Left ventricle myocardium inferior (tissue), 1 donor: ENCODE measurements at places on chromosomes 4 and X. TPM values are rescaled to one million over a fixed set of nuclear protein-coding genes. Genes with fewer than 3 reads are reported as not detected.

DNA sequence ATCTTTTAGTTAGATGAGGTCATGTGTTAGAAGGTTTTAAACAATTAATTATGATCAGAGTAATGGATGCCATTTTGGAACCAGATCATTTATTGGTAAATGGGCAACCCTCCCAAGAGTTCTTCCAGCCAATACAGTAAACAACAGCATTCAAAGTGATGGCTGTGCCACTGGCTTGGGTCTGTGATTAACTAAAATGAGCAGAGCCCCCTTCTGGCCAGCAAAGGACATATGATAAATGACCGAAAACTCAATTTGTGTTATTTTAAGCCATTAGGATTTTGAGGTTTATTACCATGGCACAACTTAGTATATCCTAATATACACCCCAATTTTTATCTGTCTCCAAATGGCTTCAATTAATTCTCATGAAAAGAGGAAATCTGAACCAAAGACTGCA lies 90.8 kb upstream of the NPFFR2 start:
- no peak overlapping the region for H3K27ac ChIP-seq
- H3K27me3 ChIP-seq: no peaks in the 10 kb centered on the region
- H3K36me3 ChIP-seq: no peaks in the 10 kb centered on the region
- no peaks in the 10 kb centered on the region for H3K4me1 ChIP-seq
- H3K4me3 ChIP-seq: no peak overlapping the region
- DNase-seq: no peak

GRCh38 chrX:48761674-48762471 lies at the start of gene GLOD5:
TSS of gene GLOD5 (plus strand) at chrX:48761747. CDS start at chrX:48761791, 44 bp downstream.
- DNase-seq: no peak
- H3K27ac ChIP-seq: no peak within 1 kb of the TSS
- H3K36me3 ChIP-seq: no peaks in the 10 kb centered on the region
- H3K4me3 ChIP-seq: no peak within 1 kb of the TSS

Gene RASSF6
- total RNA-seq: not detected

DNA sequence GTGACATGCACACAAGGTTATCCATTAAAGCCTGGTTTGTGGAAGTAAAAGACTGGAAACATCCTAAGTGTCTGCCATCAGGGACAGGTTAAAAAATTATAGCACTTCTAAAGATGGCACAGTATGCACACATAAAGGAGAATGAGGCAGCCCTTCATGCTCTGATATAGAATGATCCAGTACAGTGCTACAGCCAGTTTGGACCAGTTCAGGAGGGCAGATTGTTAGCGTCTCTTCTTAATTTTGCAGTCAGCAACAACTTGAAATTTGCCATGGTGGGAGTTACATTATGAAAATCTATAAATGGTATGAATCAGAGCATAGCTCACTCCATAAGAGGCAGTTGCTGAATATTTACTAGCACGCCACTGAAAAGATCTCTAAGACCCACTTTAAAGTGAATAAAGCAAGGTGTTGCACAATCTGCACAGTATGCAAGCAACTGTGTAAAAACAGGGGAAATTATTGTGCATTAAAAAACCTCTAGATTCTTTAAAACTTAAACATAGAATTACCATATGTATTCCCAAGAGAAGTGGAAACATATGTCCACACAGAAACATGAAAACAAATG lies 20.3 kb upstream of the SOD3 start:
- no peak for DNase-seq
- no peak overlapping the region for H3K4me3 ChIP-seq
- no peaks in the 10 kb centered on the region for H3K4me1 ChIP-seq
- H3K36me3 ChIP-seq: no peaks in the 10 kb centered on the region

DNA sequence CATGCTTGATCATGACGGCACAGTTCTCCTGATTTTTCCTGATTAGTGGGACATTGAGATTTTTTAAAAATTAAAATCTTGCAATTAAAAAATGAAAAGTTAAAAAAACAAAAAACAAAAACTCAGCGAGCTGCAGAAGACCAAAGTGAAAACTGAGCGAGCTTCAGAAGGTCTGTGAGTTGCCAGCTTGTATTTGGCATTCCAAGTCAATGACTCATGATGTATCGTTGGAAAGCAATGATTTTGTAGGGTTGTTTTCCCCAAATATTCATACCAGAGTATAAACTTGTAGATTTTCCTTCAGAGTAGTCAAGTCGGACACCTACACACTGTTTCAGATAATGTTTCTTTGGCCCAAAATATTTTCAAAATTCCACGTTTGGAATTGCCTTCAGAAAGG lies 76.9 kb downstream of the LRRC66 start:
- no peaks in the 10 kb centered on the region for H3K36me3 ChIP-seq
- no peaks in the 10 kb centered on the region for H3K4me1 ChIP-seq
- no peak overlapping the region for H3K27ac ChIP-seq
- no peak overlapping the region for H3K4me3 ChIP-seq
- DNase-seq: no peak

DNA sequence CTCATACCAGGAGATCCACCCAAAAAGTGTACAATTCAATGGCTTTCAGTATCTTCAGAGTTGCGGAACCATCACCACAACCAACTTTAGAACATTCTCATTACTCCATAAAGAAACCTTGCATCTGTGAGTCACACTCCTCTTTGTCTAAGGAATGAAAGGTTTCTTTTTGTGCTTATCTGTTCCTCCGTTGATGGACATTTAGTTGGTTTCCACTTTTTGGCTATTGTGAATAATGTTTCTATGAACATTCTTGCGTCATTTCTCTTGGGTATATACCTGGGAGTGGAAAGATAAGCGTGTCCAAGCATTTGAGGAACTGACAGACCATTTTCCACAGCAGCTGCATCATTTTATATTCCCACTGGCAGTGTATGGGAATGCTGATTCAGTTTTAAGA lies 10.6 kb downstream of the FAM184B start:
- no peak for DNase-seq
- no peak overlapping the region for H3K4me3 ChIP-seq
- no peaks in the 10 kb centered on the region for H3K36me3 ChIP-seq
- H3K27me3 ChIP-seq: peaks cover 7% of the 10 kb centered on the region
- no peaks in the 10 kb centered on the region for H3K4me1 ChIP-seq

DNA sequence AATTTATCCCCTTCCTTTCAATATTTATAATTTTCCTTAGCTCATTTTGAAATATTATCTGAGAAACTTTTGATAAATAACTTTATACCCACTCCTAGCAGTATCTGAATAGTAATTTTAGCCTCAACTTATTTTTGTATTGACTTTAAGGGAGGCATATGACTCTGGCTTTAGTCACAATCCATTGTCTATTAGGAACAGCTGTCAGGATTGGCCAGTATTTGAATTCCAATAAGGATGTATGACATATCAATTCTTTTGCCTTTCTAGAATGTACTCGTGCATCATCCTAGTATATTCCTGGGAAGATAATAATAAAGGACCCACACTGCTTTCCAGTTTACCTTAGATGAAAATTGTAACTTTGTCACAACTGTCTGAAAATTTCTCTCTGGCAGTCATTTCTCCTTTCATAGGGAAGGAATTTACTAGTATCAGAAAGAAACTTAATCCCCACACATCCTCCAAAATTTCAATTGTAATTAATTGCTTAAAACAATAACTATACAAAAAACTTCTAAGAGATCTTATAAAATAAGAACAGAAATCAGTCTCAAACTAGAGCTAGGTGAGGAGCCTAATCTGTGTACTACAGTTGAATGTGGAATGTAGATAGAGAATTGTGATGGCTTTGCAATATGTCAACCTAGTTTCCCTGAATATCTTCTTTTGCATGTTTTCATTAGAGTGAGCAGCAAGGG lies 121.0 kb upstream of the EPHA5 start:
- no peaks in the 10 kb centered on the region for H3K27me3 ChIP-seq
- H3K4me1 ChIP-seq: no peaks in the 10 kb centered on the region
- no peak overlapping the region for H3K27ac ChIP-seq
- DNase-seq: no peak
- H3K4me3 ChIP-seq: no peak overlapping the region

GRCh38 chr4:182944484-182945213 lies 27.5 kb upstream of the DCTD start:
- DNase-seq: no peak

- no peaks in the 10 kb centered on the region for H3K4me1 ChIP-seq
- H3K36me3 ChIP-seq: no peaks in the 10 kb centered on the region
- H3K4me3 ChIP-seq: no peak overlapping the region
These were observed 970.4 kb downstream of the RPA4 start for GRCh38 chrX:97854086-97854485.

- H3K36me3 ChIP-seq: no peaks in the 10 kb centered on the region
- no peaks in the 10 kb centered on the region for H3K4me1 ChIP-seq
- no peak overlapping the region for H3K4me3 ChIP-seq
These were observed 52.9 kb downstream of the TRMT44 start for GRCh38 chr4:8493484-8493883.

DNA sequence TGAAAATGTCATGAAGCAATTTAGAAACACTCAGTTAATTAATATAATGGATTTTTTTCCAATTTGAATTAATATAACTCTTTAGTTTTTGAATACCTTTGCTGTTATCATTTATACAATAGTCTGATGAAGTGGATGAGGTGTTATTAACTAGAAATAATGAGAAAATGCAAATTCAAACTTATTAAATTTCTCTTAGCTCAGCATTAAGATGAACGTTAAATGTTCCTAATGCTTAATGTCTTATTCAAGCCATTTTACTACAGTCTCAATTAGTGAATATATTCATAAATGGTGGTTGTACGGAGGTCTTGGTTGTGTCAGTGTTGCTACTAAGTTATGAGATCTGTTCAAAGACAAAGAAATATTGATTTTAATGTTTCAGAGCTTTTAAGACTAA lies 186.3 kb downstream of the DTHD1 start:
- no peak for DNase-seq
- no peaks in the 10 kb centered on the region for H3K27me3 ChIP-seq
- no peaks in the 10 kb centered on the region for H3K36me3 ChIP-seq
- H3K27ac ChIP-seq: no peak overlapping the region
- no peak overlapping the region for H3K4me3 ChIP-seq
- H3K4me1 ChIP-seq: no peaks in the 10 kb centered on the region

DNA sequence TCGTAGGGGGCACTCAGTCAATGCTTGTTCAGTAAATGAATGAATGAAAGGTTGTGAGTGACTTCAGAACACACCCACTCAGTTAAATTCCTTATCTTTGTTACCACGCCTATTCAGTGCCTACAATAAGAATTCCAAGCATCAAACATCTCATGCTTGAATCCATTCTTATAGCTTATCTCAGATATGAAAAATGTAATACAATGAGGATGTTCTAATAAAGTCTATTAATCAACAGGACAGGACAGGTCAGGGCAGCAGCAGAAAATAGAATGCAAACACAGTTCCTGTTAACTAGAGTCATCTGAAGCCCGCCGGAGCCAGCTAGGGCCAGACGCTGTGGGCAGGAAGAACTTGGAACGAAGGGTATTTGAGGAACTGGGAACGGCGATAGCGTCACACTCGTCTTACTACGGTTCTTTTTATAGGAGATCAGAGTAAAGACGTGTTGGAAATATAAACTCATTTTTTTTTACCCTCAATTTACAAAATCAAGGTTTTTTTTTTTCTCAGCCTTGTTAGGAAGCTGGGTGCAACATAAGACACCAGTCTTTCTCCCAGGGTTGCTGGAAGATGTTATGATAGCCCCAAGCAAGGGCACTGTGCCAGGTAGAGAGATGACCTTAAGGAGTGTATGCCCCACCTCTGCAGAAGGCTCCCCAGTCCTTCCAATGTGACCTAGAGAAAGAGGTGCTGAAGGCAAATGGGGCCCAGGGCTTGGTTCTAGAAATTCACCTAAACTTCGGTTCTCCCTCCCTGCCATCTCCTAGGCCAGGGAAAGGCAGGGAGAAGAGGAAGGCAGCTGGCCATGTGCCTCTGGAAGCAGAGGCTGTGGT lies 48.3 kb downstream of the SEL1L3 start:
- no peaks in the 10 kb centered on the region for H3K36me3 ChIP-seq
- no peak overlapping the region for H3K27ac ChIP-seq
- peak; percentile 23 for DNase-seq
- H3K4me3 ChIP-seq: no peak overlapping the region
- H3K4me1 ChIP-seq: peaks cover 20% of the 10 kb centered on the region

DNA sequence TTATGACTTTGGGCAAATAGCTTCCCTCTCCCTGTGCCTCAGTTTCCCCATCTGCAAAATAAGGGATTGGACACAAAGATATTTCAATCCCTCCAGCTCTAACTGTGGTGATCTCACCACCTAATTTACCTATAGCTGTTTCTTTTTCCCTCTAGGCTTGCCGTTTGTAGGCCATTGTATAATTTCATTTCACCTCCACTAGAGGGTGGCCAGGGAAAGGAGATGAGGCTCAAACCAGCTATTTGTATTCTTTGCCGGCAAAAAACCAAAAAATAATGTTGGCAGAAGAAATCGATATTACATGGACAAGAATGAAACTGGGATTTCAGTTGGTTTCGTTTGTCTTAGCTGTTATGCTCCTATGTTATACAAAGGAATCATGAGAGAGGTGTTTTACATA lies 36.1 kb upstream of the DOCK11 start:
- H3K27me3 ChIP-seq: no peaks in the 10 kb centered on the region
- DNase-seq: no peak
- no peak overlapping the region for H3K4me3 ChIP-seq
- H3K27ac ChIP-seq: no peak overlapping the region
- H3K4me1 ChIP-seq: no peaks in the 10 kb centered on the region

- peaks cover 4% of the 10 kb centered on the region for H3K4me1 ChIP-seq
- H3K36me3 ChIP-seq: no peaks in the 10 kb centered on the region
- H3K4me3 ChIP-seq: no peak overlapping the region
- H3K27me3 ChIP-seq: no peaks in the 10 kb centered on the region
- H3K27ac ChIP-seq: no peak overlapping the region
These were observed 33.3 kb upstream of the VCX2 start for GRCh38 chrX:8204169-8204935.

DNA sequence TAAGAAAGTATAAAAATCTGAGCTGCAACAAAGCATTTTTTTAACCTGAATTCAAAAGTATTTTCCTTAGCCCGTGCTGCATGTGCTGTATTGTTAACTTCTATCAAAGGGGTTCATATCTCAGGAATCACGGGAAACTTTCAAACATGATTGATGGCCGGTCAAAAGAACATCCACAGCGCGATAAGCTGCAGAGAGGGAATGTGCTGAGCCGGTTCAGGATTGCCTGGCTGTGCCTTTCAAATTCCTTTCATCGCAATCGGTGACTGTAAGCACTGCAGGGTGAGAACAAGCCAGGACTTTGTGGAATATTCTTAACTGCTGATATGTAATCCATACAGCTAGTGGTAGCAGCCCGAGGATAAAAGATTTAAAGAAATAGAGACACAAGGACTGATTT lies 210.9 kb upstream of the NOCT start:
- peaks cover 13% of the 10 kb centered on the region for H3K4me1 ChIP-seq
- DNase-seq: no peak
- H3K36me3 ChIP-seq: no peaks in the 10 kb centered on the region
